Stimulated activated CD8-positive, alpha-beta memory T cell treated with anti-CD3 and anti-CD28 coated beads, Interleukin-4, amount 100 ng/mL, for 4 hours (primary cell): ENCODE measurements at places on chromosomes 16 and 17.

- no peak for DNase-seq
These were observed 676.7 kb upstream of the SOX9 start for GRCh38 chr17:71444078-71444477.

- DNase-seq, result peak; percentile 26
These were observed 11.2 kb downstream of the MRPL27 start for GRCh38 chr17:50361561-50362480.

DNA sequence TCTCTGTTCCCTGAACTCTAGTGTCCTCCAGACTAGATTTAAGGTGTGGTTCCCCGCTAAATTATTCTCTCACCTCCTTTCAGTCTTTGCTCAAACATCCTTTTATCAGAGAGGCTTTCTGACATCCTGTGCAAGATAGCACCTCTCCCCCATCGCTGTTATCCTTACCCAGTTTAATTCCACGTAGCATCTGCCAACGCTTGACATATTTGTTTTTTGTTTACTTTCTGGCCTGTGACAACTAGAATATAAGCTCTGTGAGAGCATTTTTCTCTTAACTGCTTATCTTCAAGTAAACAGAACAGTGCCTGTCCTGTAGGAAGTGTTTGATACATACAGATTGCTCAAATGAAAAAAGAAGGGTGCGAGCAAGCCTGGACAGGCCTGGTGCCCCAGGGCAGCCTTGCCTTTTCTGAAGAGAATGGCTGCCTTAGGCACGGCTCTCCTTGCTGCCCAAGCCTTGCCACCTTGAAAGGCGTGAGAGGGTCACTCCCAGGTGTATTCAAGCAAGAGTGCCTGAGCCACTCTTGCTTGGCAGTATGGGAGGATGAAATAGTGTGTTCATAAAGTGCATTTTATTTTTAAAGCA lies 9.7 kb downstream of the DYNLL2 start:
- no peak for DNase-seq

- no peak for DNase-seq
These were observed 241.7 kb upstream of the MAF start for GRCh38 chr16:79842197-79842596.

DNA sequence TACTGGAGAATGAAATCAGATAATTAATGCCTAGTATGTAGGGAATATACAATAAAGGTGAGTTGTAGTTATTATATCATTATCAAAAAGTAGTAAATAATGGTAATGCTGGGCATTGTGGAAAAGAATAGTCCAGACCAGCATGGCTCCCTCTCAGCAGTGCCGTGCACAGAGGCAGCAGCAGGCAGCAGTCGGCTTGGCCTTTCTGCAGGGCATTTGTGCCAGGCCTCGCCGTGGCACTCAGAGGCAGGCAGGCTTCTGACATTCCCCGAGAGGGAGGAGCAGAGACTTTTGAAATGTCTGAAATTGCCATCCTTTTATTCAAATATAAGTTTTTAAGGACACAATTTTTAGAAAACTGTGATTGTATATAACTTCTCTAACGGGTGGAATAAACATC lies 15.0 kb downstream of the KIAA0513 start:
- no peak for DNase-seq

DNA sequence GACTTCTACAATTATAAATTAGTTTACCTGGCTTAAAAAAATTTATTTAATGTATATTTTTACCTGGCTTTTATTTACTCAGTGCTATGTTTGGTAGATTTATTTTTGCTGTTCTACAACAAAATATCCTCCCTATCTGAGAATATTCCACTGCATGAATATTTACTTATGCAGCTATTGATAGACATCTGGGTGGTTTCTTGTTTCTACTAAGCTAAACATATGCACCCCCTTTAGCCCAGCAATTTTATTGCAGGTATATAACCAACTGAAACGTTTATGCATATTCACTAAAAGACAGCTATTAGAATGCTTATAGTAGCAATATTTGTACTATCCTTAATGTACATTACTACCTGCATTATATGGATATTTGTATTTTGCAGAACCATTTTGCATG lies 187.7 kb upstream of the CPHXL start:
- no peak for DNase-seq

DNA sequence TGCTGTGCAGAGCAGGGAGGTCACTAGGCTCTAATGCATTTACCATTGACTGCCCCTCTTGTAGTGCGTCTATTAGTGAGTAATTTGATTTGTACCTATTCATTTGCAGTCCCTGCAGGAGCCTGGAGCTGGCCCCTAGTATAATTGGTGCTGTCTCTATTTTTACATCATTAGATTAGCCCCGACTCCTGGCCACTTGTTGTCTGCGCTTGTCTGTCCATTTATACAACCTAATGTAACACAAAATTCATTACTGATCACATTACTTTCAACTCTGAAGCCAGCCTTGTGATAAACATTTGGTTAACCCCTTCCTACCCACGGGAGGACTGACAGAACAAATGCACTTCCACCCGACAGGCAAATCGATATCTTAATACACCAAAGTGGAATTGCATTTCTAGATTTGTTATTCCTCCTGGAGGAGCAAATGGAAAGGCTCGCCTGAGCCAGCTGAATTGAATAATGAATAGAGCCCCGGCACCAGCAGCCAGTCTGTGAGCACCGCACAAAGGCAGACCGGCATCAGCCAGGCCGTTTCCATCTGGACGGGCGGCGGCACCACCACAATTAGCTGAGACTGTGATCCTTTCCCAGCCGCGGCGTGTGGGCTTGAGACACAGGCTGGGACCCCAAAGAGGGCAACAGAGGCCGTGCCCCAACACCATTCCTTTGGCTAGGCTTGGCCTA lies 18.7 kb upstream of the TBX2 start:
- no peak for DNase-seq

GRCh38 chr16:6732166-6732565 lies 600.5 kb upstream of the RBFOX1 start:
- DNase-seq, result no peak
